Activated naive CD4-positive, alpha-beta T cell treated with anti-CD3 and anti-CD28 coated beads for 36 hours (primary cell): ENCODE measurements at places on chromosomes 6 and 20. TPM values are rescaled to one million over a fixed set of nuclear protein-coding genes. Genes with fewer than 3 reads are reported as not detected.

DNA sequence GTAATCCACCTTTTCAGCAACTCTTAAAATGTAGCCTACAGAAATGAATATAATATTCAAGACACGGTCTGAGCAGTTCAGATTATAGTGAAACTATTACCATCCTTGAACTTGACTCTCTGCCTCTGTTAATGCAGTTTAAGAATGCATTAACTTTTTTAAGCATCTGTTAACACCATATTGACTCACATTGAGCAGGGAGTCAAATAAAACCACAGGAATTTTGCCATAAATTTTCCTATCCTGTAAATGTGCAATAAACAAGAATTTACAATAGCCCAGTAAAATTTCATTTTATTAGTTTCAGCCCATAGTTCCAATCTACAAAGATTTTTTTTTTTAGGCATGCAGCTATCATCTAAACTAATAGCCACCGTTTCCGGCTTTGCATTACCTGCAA is 239.2 kb upstream of the DEFB112 start:
- H3K27ac ChIP-seq = no peak overlapping the region
- H3K27me3 ChIP-seq = no peaks in the 10 kb centered on the region
- H3K36me3 ChIP-seq = no peaks in the 10 kb centered on the region
- no peak for DNase-seq

The STMN3 gene
- 6.7 TPM for total RNA-seq

DNA sequence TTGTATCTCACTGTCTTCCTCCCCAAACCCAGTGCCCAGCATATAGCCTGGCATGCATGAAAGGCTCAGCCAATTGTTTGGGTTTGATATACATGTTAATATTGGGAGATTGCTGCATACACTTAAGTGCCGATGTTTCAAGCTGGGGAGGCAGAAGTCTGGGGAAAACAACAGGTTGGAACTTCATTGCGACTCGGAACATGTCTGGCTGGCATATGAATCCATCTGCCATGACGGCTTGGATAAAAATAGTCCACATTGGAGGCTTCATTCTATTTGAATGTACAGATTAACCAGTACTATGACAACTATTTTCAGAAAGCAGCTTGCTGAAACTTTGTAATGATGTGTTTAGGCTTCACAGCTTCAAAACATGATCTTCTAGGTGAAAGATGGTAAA is 261.0 kb downstream of the CDH26 start:
- H3K27me3 ChIP-seq = no peaks in the 10 kb centered on the region
- no peaks in the 10 kb centered on the region for H3K4me1 ChIP-seq
- H3K4me3 ChIP-seq = no peak overlapping the region

- DNase-seq = no peak
- H3K36me3 ChIP-seq = no peaks in the 10 kb centered on the region
- no peak overlapping the region for H3K4me3 ChIP-seq
- H3K27ac ChIP-seq = no peak overlapping the region
- H3K4me1 ChIP-seq = peaks cover 6% of the 10 kb centered on the region
- peaks cover 34% of the 10 kb centered on the region for H3K27me3 ChIP-seq
Observed at GRCh38 chr6:75213732-75214131, 7.9 kb upstream of the COL12A1 start.

DNA sequence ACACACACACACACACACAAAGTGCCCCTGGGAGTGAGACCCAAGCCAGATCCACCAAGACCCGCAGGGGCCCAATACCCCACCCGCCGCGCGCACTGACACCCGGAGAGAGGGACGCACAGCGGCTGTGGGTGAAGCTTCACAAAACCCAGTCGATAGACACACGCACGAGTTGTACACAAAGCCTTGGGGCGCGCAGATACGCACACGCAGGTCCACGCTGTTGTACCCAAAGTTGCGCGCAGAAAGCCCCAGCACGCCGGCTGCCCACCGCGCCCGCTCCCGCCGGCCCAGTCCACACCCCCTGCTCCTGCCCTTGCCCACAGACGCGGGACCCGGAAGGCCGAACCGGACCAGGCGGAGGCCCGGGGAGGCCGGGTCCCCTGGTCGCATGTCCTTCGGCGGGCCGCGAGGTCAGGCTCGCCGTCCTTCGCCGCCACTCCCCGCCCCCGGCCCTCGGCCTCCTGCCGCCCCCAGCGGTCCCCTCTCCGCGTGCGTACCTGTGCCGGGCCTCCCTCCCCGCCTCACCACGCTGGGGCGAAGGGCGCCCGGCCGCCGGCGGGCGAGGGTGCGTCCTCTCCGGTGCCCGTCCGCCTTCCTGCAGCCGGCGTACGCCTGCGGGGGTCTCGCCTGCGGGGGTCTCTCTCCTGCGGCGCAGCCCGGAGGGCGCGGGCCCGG is at the start of gene TMEM74B:
Gene TMEM74B (minus strand): TSS at position 344 of the 678 bp plus-strand sequence. CDS start 1,180 bp downstream, outside the sequence.
- no peaks in the 10 kb centered on the region for H3K36me3 ChIP-seq
- H3K27me3 ChIP-seq = peaks cover 24% of the 10 kb centered on the region
- no peak within 1 kb of the TSS for H3K27ac ChIP-seq
- H3K4me1 ChIP-seq = peaks cover 6% of the 10 kb centered on the region

GRCh38 chr6:44439270-44440045 is 52.0 kb downstream of the CDC5L start:
- no peak for DNase-seq
- H3K4me1 ChIP-seq = peaks cover 2% of the 10 kb centered on the region
- no peak overlapping the region for H3K4me3 ChIP-seq
- H3K27me3 ChIP-seq = no peaks in the 10 kb centered on the region
- peaks cover 51% of the 10 kb centered on the region for H3K36me3 ChIP-seq

DNA sequence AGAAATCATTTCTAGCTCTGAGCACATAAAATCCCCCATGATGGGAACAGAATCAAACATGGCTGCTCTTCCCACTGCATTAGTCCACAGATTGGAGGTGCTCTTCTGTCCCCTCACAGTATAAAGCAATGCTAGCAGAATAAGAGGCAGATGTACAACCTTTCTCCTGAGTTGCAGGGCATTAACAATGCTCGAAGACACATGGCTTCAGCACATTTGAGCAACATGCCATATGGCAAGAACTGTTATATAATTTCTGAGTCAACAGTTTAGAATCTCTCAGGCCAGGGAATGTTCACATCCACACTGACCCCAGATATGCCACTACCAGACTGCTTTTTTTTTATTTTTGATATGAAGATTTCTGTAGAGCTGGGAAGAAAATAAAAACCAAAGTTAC is 119.6 kb downstream of the KIF13A start:
- H3K27me3 ChIP-seq = peaks cover 41% of the 10 kb centered on the region
- no peak overlapping the region for H3K4me3 ChIP-seq
- no peak overlapping the region for H3K27ac ChIP-seq
- no peaks in the 10 kb centered on the region for H3K4me1 ChIP-seq
- no peak for DNase-seq
- no peaks in the 10 kb centered on the region for H3K36me3 ChIP-seq

The IMPG1 gene
- not detected for total RNA-seq

DNA sequence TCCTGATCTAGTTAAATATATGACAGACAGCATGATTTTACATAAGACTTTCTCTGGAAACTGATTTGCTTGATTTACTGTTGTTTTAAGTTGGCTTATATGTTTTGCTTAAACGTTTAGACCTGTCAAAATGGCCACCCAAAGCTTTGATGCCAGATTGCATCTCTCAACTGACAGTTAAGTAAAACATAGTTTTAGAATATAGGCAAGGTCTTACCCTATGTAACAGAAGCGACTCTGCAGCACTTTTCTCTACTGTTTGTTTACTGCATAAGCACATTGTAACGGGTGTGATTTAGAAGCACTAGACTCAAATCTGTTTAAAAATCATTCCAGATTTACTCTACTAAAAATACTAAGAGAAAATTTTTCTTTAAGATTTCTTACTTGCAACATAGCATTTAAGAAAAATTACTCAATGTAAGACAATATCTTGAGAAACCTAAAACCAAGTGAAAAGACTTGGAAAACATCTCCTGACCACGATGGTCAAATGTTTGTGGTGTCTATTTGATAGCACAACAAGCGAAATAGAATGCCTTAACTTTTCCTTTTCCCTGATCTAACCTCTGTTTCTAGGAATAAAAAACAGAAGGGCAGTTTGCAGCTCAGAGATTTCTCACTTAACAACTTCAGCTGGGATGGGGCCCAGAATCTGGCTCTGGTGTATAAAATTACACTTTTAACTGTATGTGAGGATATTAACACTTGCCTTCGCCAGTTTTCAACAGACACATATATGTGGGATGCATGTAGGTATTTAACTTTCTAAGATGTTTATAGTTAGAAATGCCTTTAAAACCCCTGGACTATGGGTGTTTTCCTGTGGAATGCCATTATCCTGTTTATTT is 47.4 kb downstream of the AIG1 start:
- peaks cover 11% of the 10 kb centered on the region for H3K4me1 ChIP-seq
- DNase-seq = no peak
- no peak overlapping the region for H3K27ac ChIP-seq
- H3K4me3 ChIP-seq = no peak overlapping the region
- H3K27me3 ChIP-seq = no peaks in the 10 kb centered on the region

The SLC35D3 gene
- not detected for total RNA-seq

The NKAIN4 gene
- not detected for total RNA-seq

DNA sequence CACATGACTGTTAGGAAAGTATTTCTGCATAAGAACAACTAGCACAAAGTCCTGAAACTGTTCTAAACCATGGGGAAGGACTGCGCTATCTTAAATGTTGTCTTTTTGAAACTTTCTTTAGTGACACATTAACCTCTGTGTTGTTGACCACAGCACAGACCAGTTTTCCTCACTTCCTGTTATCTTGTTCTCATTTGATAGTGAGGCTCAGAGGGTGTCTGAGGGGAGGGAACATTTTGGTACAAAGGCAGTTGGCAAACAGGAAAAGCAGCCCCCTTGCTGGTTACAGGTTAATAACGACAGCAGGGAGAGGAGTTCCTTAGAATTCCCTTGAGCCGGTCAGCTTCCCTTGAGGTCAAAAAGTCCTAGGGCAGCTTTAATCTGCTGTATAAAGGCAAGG is 143.5 kb upstream of the BMP2 start:
- no peaks in the 10 kb centered on the region for H3K36me3 ChIP-seq
- DNase-seq = no peak
- H3K4me1 ChIP-seq = no peaks in the 10 kb centered on the region
- no peak overlapping the region for H3K4me3 ChIP-seq
- no peaks in the 10 kb centered on the region for H3K27me3 ChIP-seq
- no peak overlapping the region for H3K27ac ChIP-seq

- DNase-seq = no peak
- H3K27me3 ChIP-seq = peaks cover 12% of the 10 kb centered on the region
- H3K27ac ChIP-seq = no peak overlapping the region
- no peak overlapping the region for H3K4me3 ChIP-seq
- H3K4me1 ChIP-seq = no peaks in the 10 kb centered on the region
Observed at GRCh38 chr6:2497922-2498623, 252.6 kb downstream of the MYLK4 start.

DNA sequence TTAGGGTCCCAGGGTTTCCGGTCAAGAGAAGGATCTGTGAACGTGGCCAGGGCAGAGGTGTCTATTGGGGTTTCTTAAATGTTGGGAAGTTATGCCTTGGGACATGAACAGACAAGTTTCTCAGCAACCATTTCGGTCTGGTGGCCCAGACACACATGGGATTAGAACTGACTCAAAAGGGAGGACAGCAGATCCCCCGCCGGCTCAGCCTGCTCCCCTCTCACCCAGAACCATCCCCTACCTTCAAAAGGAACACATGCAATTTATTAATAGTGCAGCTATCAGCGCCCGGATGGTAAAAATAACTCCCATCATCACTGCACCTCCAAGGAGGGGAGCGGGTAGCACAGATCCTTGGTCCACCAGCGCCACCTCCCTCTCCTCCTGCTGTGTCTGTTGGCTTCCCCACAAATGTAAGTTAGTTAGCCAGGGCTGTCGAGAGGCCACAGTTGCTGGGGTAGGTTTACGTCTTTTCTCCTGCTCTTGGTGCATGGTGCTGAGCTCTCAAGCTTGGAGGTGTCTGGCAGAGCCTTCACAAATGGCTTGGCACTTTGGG is 77.1 kb downstream of the TRAM2 start:
- no peaks in the 10 kb centered on the region for H3K27me3 ChIP-seq
- no peak for DNase-seq
- H3K4me1 ChIP-seq = no peaks in the 10 kb centered on the region

DNA sequence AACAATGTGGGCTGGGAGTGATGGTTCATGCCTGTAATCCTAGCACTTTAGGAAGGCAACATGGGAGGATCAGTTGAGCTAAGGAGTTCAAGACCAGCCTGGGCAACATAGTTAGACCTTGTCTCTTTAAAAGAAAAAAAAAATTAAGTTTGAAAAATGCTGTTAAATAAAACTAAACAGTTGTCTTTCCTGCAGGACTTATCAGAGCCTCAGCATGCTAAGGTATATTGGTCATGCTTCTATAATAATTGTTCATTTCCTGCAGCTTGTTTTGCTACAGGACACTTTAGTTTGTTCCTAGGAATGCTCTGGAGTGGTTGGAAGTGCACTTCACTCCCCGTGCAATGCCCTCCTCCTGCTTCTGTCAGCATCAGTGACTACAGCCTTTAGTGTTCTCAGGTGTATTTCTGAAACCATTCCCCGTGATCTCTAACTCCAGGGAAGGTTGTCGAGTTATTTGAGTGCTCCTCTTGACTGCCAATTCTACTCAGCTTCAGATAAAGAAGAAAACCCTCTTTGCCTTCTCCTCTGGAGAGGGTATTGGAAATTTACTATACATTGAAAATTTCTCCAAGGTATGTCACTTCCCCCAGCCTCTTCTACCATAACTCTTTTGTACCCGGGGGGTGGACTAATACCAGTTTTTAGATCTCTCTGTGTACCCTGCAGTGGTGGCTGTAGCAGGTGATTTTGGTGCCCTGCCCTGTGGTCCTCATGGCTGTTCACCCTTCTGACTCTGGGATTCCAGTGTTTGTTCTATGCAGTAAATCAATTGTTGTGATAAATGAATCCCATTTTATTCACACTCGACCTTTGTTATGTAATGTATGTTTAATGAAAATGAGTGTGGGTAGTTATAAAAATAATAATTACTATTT is 33.8 kb downstream of the NHLRC1 start:
- no peak overlapping the region for H3K27ac ChIP-seq
- H3K4me1 ChIP-seq = no peaks in the 10 kb centered on the region
- peaks cover 7% of the 10 kb centered on the region for H3K27me3 ChIP-seq
- H3K4me3 ChIP-seq = no peak overlapping the region
- H3K36me3 ChIP-seq = no peaks in the 10 kb centered on the region

The AGPAT4 gene
- 4.2 TPM for total RNA-seq
